ENCODE measurements at places on chromosomes 1 and 21. TPM values are rescaled to one million over a fixed set of nuclear protein-coding genes. Genes with fewer than 3 reads are reported as not detected.

ZC3H12A gene
- total RNA-seq = 27.0 TPM

C1orf87 gene
- not detected for total RNA-seq

MRPS14 gene
- total RNA-seq = 37.0 TPM

CR1L gene
- not detected for total RNA-seq

MRPS21 gene
- 80.0 TPM for total RNA-seq

U2AF1 gene
- total RNA-seq = 14.4 TPM

DNA sequence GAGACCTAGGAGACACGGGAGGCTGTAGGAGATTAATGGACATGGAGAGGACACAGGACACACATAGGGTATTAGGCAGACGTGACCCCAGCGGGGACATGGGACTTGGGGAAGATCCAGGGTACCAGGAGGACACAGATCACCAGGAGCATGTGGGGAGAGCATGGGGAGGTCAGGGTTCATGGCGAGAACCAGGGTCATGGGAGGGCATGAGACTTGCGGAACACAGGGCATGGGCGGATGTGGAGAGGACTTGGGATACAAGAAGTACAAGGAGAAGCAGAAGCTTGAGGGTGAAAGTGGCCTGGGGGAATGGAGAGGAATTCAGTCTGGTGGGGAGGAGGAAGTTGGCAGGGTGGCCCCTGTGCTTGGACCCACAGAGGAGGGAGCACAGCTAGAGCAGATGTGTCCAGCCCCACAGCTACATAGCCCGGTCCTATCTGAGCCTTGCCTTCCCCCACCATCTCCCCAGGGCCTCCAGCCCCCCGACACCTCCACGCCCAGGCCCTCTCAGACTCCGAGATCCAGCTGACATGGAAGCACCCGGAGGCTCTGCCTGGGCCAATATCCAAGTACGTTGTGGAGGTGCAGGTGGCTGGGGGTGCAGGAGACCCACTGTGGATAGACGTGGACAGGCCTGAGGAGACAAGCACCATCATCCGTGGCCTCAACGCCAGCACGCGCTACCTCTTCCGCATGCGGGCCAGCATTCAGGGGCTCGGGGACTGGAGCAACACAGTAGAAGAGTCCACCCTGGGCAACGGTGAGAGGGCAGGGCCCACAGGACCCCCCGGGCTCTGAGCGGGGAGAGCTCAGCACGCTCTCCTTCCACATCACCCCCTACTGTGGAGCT is 12.1 kb downstream of the TIE1 start:
- no peak for DNase-seq

- DNase-seq = no peak
These were observed 2.6 kb upstream of the TMEM82 start for GRCh38 chr1:15739745-15740144.

DNA sequence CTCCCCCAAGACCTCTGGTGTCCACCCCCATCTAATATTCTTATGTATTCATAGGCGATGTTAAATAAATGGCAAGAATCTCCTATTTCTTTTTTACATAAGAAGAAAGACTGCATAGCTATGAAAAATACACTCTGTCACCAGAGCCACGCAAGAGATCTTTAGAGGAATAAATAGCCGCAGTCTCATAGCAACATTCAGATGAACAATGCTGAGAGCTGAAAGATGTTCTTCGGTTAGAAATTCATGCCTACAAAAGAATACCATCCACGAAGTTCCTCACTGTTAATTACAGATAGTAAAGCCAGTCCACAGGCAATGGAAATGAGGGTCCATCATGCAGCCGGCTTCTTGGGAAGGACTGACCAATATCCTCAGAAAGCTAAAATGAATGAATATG is 76.0 kb upstream of the SOD1 start:
- DNase-seq = no peak

All from GM12878 (cell line).